NCI-H1105 (cell line): ENCODE measurements at places on chromosomes 3 and 15.

DNA sequence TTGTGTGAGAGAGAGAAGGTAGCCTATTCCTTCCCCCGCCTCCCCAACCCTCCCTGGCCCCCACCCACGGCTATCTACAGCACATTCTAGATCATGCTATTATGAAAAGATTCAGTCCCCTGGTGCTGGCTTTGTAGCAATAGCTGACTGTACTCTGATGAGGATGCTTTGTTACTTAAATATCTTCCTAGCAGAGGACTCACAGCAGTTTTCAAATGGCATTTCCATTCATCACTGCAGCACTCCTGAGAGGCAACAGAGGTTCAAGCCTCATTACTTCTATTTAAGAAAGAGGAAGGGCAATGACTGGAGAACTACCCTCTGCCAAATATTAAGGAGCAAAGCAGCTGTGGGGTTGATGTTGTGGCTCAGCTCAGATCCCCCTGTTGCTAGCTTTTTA is 61.0 kb downstream of the LRRN1 start:
- DNase-seq, result no peak

- no peak for DNase-seq
Measured at GRCh38 chr15:89662893-89663626, 7.8 kb upstream of the KIF7 start.

DNA sequence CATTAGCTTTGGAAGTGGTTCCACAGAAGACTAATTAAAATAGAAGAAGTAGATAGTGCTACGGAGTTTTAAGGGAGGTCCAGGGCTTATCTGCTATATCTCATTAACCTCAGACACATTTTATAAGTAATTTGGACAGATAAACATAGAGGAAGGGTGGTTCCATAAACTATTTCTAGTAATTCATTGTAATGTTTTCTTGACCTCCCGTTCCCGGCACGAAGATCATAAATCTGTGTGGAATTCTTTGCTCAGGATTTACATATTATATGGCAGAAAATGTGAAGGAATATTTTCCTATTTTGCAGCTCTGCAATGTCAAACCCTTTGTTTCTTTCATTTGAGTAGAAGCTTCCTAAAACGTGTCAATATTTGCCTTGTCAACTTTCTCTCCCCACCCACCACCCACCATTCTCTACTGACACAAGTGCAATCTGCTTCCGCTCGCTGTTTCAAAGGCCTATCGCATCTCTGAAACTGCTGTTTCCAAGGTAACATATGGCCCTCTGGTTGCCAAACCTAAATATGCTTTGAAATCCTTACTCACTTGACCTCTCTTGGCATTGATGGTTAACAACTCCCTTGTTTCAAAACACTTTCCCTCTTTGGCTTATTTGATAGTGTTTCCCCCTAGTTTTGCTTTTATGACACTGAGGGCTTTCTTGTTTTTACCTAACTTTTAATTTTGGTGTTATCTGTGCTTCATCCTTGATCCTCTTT is 21.4 kb upstream of the PLSCR5 start:
- no peak for DNase-seq

- no peak for DNase-seq
Measured at GRCh38 chr15:101511717-101512116, 22.2 kb upstream of the PCSK6 start.

DNA sequence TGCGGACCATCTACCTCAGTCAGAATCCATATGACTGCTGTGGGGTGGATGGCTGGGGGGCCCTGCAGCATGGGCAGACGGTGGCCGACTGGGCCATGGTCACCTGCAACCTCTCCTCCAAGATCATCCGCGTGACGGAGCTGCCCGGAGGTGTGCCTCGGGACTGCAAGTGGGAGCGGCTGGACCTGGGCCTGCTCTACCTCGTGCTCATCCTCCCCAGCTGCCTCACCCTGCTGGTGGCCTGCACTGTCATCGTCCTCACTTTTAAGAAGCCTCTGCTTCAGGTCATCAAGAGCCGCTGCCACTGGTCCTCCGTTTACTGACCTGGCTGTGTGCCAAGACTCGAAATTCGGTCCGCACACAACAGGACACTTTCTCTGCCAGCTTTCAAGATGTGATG is 21.9 kb downstream of the NRROS start:
- DNase-seq, result peak; percentile 29
